ENCODE measurements at places on chromosomes 2 and 18.

- no peak for DNase-seq
Observed at GRCh38 chr2:64698177-64698643, 44.5 kb upstream of the SERTAD2 start.

DNA sequence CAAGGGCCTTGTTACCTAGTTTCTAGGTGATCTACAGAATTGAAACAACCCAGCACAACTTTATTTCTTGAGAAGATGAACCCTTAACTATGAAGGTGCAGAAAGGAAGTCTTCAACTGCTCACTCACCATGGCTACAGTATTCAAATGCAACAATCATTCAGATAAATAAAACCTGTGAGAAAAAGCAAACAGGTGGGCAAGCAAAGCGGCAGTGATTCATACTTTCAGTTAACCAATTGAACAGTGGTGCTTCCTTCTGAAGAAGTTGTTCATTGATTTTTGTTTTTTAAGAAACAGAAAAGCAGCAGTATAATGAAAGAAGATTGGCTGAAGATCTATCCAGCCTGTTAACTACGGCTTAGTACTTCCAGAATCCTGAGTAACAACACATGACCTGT is 43.5 kb downstream of the SLC35F5 start:
- no peak for DNase-seq

DNA sequence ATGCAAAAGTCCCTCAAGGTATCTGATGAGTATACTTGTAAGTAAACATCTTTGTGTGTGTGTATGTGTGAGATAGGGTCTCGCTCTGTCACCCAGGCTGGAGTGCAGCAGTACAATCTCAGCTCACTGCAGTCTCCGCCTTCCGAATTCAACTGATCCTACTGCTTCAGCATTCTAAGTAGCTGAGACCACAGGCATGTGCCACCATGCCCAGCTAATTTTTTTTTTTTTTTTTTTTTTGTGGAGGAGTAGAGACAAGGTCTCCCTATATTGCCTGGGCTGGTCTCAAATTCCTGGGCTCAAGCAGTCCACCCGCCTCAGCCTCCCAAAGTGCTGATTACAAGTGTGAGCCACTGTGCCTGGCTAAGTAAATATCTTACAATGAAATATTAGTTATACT is 23.2 kb downstream of the ADAM17 start:
- no peak for DNase-seq

GRCh38 chr18:3511980-3512379 is 62.0 kb downstream of the TGIF1 start:
- DNase-seq, result peak; percentile 70

- DNase-seq, result no peak
Observed at GRCh38 chr2:10504994-10505820, 57.1 kb upstream of the ODC1 start.

DNA sequence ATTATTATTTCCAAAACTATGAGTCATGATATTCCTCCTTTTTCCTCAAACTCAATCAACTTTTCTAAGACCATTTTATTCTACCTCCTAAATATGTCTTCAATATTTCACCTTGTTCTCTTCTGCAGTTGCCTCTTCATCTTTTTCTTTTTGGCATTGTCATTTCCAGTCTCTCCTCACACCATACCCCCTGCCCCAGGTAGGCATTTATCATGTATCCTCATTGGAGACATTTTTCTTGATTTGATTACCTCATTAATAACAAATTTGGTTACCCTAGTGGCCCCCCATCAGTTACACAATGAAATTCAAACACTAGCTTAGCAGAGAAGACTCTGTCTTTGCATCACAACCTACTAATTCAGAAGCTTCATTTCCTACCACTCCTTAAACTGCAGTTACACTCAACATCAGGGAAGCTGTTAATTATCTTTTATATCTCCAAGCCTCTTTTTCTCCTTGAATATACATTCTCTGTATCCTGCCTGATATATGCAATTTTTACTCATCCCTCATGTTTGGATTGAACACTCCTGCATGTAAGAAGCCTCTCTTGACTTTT is 133.0 kb downstream of the IKZF2 start:
- DNase-seq, result no peak

- no peak for DNase-seq
Observed at GRCh38 chr2:165009466-165009865, 54.1 kb upstream of the SLC38A11 start.

- no peak for DNase-seq
Observed at GRCh38 chr2:162731917-162732804, 106.4 kb downstream of the KCNH7 start.

GRCh38 chr2:84832772-84833461 is 48.0 kb downstream of the TRABD2A start:
- no peak for DNase-seq

GRCh38 chr2:159758686-159759085 is 39.3 kb downstream of the CD302 start:
- DNase-seq, result no peak

GRCh38 chr2:45014016-45014702 is 4.9 kb upstream of the SIX2 start:
- peak; percentile 36 for DNase-seq
